Activated naive CD8-positive, alpha-beta T cell treated with anti-CD3 and anti-CD28 coated beads, Interleukin-2, amount 50 U/mL, for 16 hours (primary cell): ENCODE measurements at places on chromosomes 3 and 15.

DNA sequence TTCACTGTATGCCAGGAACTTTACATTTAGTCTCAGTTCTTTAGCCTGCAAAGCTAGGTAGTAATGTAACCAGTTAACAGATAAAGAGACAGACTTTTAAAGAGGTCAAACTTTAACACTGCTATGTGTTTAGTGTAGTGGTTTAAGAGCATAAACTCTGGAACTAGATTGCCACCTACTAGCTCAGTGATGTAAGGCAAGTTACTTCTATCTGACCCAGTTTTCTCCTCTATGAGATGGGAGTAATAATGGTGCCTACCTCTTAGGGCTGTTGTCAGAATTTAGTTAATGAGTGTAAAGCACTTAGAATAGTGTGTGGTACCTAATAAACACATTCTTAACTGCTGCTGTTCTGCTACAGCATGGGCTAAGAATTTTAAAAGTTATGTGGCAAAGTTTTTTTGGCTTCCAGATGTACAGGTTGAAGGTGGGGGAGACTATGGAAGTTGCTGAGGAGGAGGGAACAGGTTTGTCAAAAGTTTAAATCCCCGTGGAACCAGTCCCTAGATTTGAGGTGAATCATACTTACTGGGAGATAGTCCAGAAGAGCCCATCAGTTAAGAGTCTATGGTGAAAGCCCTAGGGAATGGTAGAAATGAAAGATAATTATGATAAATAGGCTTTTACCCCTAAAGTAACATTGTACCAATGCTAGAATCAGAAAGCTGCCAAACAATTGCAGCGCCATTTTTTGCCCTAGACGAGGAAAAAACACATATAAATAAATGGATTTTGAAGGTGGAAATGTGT, 13.9 kb downstream of the TSC22D2 start:
- DNase-seq = no peak

- DNase-seq = no peak
Measured at GRCh38 chr3:1131166-1131565, 38.3 kb downstream of the CNTN6 start.

DNA sequence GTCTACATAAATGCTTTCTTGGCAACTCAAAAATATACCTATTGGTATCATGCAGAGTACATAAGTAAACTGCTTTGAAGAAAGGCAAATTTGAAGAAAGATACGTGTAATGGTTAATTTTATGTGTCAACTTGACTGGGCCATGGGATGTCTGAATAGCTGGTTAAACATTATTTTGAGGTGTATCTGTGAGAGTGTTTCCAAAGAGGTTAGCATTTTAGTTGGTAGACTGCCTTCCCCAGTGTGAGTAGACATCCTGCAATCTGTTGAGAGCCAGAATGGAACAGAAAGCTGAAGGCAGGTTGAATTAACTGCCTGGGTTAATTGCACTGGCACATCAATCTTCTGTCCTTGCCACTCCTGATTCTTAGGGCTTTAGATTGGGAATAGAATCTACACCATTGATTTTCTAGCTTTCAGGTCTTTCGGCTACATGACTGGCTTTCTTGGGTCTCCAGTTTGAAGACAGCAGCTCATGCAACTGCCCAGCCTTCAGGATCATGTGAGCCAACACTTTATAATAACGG, 98.3 kb downstream of the CMSS1 start:
- DNase-seq = no peak

- no peak for DNase-seq
Measured at GRCh38 chr3:48018841-48019240, 2.6 kb upstream of the MAP4 start.

DNA sequence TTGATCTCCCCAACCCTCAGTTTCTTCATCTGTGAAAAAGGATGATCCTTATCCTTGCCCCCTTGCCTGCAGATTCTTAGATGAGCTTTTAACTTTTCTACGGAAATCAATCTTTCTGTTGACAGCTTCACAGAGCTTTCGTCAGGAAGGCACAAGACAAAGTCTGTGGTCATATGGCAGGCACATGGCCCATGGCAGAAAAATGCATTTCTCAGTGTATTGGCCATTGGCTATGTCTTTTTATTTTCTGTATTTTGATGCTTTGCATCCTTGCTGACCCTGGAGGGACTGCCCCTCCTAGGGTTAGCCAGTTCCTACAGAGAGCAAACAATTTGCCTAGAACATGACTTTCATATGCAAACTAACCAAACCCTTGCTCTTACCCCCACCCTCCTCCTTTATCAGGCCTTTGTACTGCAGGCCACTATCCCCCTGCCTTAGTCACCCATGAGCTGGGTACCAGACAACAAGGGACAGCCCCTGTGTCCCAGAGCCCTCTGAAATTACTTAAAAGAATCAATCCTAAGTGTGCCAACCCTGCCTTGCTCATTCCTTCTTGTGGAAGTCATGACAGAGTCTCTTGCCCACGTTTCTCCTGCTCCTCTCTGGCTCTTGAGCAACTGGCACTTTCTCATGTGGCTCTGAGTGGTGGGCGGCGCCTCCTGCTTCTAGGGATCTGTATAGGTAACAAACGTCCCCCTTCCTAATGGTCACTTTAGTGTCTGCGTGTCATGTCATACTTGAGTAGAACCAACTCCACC, 24.1 kb upstream of the NOX5 start:
- DNase-seq = no peak

GRCh38 chr3:108461661-108462111, 48.7 kb downstream of the MYH15 start:
- DNase-seq = no peak
